ENCODE measurements at places on chromosomes 2 and 18. TPM values are rescaled to one million over a fixed set of nuclear protein-coding genes. Genes with fewer than 3 reads are reported as not detected.

The VWC2L gene
- total RNA-seq, result not detected

The CCL20 gene
- 111 TPM for total RNA-seq

- no peak for DNase-seq
- no peak overlapping the region for H3K4me3 ChIP-seq
- H3K27me3 ChIP-seq, result no peaks in the 10 kb centered on the region
Measured at GRCh38 chr2:86314125-86314524, 23.3 kb downstream of the REEP1 start.

DNA sequence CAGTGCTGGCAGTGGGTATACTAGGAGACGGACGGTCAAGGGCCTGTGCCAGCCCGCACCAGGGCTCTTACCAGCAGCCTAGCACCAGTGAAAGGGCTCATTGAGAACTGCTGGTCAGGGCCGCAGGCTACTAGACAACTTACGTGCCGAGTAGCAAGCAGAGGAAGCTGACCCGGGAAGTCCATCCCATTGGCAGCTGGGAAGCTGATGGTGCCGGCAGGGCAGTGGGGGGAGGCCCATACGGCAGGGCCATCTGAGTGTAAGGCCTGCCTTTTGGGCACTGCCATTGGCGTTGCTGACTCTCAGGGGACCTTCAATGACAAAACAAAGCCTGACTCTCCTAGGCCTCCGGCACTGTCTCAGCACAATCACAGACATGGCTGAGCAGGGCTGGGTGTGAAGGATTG is 20.6 kb downstream of the EFR3B start:
- DNase-seq, result no peak
- no peaks in the 10 kb centered on the region for H3K4me1 ChIP-seq
- no peaks in the 10 kb centered on the region for H3K36me3 ChIP-seq
- H3K27me3 ChIP-seq, result no peaks in the 10 kb centered on the region
- no peak overlapping the region for H3K27ac ChIP-seq
- no peak overlapping the region for H3K4me3 ChIP-seq

DNA sequence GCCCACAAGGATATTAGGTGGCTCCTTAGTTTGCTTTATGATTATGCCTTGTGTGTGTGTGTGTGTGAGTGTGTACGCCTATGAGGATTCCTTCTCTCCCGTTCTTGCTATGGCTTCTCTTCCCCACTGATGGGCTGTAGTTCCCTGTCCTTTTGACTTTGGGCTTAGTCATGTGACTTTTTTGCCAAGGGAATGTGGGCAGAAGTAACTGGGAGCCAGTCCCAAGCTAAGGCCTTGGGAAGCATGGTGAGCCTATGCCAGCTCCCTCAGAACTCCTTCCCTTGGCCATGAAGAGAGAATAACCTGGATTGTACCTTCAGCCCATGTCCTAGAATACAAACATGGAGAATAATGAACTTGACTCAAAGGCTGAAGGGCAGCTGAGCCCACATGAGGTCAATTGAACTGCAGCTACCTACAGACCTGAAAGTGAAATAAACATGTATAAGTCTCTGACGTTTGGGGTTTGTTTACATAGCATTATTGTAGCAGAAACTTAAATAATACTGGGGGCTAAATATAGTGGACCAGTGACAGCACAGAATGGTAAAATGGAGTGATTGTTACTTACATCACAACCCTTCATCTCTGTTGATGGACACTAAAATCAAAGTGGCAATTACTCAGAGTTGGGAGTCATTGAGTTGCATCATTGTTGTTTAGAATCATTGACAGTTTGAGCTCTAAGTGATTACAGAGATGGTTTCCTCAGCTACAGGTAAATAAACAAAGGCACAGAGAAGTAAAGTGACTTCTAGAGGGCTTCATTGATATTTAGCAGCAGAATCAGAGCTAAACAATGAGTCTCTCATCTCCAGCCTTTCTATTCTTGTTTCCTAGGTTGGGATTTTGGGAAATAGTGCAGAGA is 15.3 kb upstream of the IL36G start:
- H3K4me3 ChIP-seq, result no peak overlapping the region
- H3K4me1 ChIP-seq, result no peaks in the 10 kb centered on the region
- DNase-seq, result no peak
